ENCODE measurements at places on chromosomes 6 and 20.

- peak; percentile 43 for ATAC-seq
These were observed 60.9 kb downstream of the SAMD3 start for GRCh38 chr6:130161683-130162404.

GRCh38 chr6:84929212-84929611 is 164.8 kb upstream of the TBX18 start:
- ATAC-seq, result no peak

DNA sequence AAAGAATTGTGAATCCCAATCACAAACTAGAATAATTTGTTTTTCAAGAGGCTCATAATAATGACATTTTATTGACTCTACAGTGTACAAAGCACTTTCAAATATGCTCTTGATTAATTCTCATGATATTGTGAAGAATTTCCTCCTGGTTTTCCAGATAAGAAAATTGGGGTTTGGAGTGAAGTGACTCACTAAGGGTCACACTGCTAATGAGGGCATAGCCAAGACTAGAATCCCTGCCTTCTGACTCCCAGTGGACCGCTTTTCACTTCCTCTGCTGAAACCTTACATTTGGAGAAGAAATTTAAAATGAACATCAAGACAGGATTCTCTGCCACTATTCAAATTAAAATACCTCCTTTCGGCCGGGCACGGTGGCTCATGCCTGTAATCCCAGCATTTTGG is 38.3 kb upstream of the LTV1 start:
- no peak for ATAC-seq

DNA sequence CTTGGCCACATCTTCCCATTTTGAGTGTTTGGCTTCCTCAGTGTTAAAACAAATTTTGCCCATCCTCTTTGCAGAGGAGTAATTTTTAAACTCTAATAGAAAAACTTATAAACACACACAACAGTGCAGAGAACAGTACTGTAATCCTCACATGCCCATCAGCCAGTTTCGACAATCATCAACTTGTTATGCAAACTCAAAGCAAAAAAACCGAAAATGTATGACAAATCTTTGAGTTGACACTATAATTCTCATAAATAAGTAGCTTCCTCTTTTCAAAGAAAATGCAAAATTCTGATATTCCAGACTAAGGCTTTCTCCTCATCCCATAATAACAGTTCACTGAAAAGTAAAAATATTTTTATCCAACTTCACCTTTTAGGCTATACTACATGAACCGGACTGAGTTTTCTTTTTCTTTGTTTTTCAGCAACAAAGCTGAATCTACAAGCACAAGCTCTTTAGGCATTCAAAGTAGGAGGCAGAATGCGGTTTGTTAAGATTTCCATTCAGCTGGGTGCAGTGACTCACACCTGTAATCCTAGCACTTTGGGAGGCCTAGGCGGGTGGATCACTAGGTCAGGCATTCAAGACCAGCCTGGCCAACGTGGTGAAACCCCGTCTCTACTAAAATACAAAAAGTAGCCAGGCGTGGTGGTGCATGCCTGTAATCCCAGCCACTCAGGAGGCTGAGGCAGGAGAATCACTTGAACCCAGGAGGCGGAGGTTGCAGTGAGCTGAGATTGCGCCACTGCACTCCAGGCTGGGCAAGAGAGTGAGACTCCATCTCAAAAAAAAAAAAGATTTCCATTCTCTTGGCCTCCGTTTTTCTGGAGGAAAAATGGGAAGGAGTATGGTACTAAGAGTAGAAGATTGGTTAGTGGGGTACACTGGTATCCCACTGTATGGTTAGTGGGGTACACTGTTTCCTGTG is 74.8 kb downstream of the GCNT2 start:
- no peak for ATAC-seq

- no peak for ATAC-seq
These were observed 84.2 kb downstream of the TRERF1 start for GRCh38 chr6:42367353-42368011.

DNA sequence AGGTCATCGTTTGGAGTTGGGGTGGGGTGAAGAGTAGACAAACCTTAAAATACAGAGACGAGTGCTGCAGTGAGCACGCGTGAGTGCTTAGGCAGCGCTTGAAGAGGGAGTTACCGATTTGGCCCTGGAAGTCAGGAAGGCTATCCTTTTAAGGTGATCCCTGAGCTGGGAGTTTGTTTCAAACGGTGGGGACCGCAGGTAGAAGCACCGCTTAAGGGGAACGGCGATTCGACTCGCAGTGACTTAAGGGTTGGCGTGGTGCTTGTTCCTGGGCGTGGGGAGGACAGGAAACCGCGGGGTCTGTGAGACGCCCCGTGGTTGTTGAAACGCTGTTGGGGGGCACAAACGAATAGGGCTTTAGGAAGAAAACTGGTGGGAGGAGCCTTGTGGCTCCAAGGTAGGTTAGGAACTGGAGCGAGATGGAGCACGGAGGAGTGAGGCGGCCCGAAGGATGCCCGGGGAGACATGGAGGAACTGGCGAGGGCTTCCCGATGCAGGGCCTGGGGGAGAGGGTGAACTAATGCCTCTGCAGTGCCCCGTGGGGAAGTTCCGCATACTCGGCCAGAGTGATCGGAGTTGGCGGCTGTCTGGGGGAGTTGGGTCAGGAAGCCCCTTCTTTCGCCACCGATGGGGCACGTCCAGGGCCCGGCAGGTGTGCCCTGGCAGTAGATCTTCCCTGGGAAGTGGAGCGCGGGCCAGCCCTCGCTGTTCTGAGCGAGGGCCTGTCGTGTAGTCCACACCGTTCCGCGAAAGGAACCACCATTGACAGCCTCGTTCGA is 1.3 kb upstream of the CDYL start:
- ATAC-seq, result no peak

- peak; percentile 50 for ATAC-seq
These were observed at the start of gene FNDC11 for GRCh38 chr20:63553933-63554290. FNDC11 (plus strand) TSS chr20:63554159; CDS start chr20:63555664, 1,505 bp downstream.

DNA sequence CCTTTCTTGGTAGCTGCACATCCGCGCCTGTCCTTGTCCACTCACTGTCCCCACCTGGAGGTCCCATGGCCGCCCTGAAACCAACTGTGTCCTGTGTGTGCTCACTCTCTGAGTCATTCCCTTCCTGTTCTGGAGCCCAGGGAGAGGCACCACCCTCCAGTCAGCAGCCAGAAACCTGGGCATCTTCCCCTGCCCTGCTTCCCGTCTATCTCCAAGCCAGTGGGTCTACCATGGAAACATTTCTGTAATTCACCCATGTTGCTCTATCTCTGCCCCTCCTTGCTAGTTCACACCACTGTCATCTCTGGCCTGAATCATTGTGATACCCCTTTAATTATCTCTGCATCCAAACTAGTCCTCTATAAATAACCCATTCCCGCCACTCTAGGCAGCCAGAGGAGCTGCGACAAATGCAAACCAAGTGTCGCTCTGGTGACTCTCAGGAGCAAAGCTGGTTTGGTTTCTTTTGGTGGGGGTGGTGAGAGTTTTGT is 28.8 kb upstream of the SYNJ2 start:
- ATAC-seq, result no peak

GRCh38 chr6:1865585-1865984 is 255.9 kb downstream of the FOXC1 start:
- ATAC-seq, result no peak

DNA sequence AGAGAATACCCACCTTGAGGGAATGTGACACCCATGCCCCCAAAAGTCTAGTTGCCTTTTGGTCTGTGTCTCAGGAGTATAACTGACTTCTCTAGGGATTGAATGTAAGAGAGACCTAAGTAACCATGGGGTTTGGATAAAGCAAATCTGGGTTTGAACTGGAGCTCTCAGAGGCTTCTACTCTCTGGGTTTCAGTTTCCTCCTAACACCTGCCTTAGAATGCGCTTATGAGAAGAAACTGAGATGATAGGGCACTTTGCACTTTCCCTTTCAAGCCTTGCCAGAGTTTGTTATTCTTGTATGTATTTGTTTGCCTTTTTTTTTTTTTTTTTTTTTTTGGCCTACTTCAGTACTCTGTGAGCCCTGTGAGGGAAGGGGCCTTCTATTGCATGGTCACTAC is 19.4 kb downstream of the SDHAF4 start:
- no peak for ATAC-seq

GRCh38 chr20:36929290-36929689 is 22.2 kb downstream of the SAMHD1 start:
- no peak for ATAC-seq

- ATAC-seq, result no peak
These were observed 408 bp downstream of the PTCHD4 start for GRCh38 chr6:48110436-48111142.

- no peak for ATAC-seq
These were observed 45.8 kb downstream of the CPNE5 start for GRCh38 chr6:36793296-36793912.

DNA sequence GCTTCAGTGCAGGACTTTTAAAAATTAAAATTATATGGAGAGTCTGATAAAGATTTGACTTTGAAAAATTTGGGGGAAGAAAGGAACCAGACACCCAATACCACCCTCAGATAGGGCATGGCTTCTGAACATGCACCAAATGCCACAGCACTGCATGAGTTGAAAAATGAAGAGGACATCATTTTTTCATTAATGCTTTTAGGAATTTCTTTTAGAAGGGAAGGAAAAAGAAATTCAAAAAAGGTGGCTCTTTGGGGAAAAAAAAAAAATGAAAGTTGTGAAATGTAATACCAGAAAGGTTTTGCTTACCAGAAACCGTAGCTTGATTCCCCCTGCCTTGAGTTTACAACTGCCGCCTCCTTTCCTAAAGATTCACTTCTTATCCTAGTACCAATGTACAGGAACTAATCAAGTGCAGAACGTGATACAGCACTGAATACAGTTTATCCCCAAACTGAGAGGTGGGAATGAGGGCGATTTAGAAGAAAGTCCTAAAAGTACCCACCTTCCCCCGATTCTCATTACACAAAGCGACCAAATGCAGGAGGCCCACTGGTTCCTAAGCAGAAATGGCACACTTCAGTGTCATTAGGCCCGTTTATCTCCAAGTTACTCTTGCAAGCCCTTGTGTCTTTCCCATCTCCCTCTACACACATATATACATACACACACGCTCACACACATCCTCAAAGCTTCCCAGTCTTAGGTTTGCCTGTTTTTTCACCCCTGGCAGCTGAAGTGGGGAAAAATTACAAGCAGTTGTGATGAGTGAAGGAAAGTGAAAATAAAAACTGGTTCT is 2.8 kb downstream of the PPP1R10 start:
- ATAC-seq, result no peak

GRCh38 chr6:13302751-13303667 is 25.3 kb downstream of the TBC1D7 start:
- ATAC-seq, result peak; percentile 88

DNA sequence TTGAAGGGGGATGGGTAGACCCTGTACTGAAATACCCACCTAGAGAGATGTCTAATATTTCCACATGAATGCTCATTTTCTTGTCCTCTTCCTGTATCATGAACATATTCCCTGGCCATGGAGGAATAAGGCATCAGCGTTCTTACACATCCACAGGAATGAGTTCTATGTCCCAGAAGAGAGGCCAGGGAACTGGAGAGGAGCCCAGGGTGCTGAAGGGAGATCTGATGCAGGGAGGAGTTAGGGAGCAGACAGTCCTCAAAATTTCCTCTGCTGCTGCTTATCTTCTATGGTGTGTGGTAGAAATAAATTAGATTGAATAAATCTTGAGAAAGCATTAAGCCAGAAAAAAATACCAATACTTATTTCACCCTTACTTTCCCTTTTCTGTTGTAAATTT is 295.0 kb downstream of the KCNQ5 start:
- ATAC-seq, result no peak

- ATAC-seq, result no peak
These were observed 109.5 kb downstream of the KIF13A start for GRCh38 chr6:17877895-17878440.

GRCh38 chr6:156618600-156619205 is 158.5 kb upstream of the ARID1B start:
- no peak for ATAC-seq

DNA sequence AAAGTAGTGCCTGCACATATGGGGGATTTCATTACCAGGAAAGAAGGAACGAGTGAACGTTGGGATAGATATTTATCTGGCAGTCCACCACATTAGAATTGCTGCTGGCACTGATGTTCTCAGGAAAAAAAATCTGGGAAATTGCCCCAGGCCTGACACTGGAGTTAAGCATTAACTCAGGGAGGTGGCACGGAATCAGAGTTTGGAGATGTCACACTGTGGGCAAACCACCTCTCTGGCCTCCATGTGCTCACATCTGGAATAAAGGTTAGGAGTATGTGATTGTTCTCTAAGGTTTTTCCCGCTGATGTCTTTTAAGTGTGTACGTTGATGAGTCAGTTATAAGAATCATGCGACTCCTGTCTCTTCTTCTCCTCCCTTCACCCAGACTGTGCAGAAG is 7.9 kb downstream of the TGM3 start:
- no peak for ATAC-seq

DNA sequence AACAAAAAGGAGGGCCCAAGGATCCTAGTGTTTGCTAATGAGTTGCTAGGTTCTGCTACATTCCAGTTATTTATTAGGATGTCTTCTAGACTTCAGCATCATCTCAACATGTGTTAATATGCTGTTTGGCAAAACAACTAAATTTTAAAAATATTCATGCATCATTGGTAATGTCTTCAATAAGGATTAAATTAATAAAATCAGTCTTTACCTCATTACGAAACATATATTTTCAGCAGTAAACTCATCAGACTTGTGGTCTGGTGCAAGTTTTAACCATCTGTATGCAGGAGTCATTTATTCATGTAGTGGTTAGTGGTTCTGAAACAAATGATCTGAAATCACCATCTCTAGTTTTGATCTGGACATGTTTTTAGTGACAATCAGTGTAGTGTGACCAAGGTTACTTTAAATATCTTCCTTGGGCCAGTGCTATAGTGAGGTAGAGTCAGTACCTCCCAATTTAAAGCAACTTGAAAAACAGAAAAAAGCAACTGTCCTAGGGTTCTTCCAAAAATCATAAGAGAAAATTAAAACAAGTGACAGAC is 85.0 kb upstream of the KCNK16 start:
- ATAC-seq, result no peak

- peak; percentile 25 for ATAC-seq
These were observed 164.7 kb upstream of the PDE7B start for GRCh38 chr6:135686784-135687301.

DNA sequence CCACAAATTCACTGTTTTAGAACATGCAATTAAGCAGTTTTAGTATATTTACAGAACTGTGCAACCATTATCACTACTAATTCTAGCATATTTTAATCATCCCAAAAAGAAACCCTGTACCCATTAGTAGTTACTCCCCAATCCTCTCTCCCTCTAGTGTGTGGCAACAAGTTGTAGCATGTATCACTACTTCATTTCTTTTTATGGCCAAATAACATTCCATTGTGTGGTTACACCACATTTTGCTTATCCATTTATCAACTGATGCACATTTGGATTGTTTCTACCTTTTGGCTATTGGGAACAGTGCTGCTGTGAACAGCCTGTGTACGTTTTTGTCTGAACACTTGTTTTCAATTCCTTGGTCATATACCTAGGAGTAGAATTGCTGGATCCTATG is 31.5 kb upstream of the FKBP1A start:
- no peak for ATAC-seq

GRCh38 chr6:35011096-35012041 is 122.3 kb downstream of the ANKS1A start:
- no peak for ATAC-seq

GRCh38 chr20:14885661-14886060 is 548.2 kb upstream of the FLRT3 start:
- ATAC-seq, result no peak

GRCh38 chr6:113433335-113433991 is 423.7 kb upstream of the MARCKS start:
- ATAC-seq, result peak; percentile 90

Measured in gastroesophageal sphincter (tissue), 4 donors.